NCI-H226 (cell line): ENCODE measurements at places on chromosomes 5 and 9.
A peak's percentile ranks its signal among the peaks of the same experiment; 100 is the strongest.

GRCh38 chr5:77774981-77775789 is 954 bp downstream of the TBCA start:
- DNase-seq: no peak

GRCh38 chr9:128124873-128125579 is 2.5 kb downstream of the PTGES2 start:
- DNase-seq: peak; percentile 29

DNA sequence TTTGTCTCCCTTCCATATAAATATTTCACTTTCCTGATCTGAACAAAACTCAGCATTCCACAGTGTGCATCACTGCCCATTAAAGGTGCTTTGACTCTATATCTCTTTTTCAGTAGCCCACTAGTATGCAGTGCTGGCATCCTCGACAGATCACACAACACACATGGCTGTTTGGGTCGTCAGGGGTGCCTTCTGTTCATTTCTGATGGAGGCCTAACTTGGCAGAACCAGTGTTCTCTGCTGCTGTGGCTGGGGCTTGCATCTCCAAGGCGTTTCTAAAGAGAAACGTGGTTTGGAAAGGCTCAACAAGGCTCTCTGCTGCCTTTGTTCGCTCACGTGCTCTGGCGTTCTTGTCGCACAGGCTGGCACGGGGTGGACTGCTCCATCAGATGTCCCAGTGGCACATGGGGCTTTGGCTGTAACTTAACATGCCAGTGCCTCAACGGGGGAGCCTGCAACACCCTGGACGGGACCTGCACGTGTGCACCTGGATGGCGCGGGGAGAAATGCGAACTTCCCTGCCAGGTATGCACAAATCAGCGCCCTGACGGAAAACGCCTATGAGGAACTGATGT is 97.7 kb upstream of the PRRC1 start:
- no peak for DNase-seq

GRCh38 chr9:118595719-118596305 is 773.4 kb downstream of the BRINP1 start:
- DNase-seq: peak; percentile 61

- DNase-seq: no peak
Measured at GRCh38 chr9:69731348-69731747, 28.5 kb downstream of the PTAR1 start.

GRCh38 chr5:16854351-16854750 is 81.7 kb downstream of the MYO10 start:
- DNase-seq: no peak

- DNase-seq: peak; percentile 80
Measured at GRCh38 chr5:90792725-90793124, 234.1 kb downstream of the ADGRV1 start.

DNA sequence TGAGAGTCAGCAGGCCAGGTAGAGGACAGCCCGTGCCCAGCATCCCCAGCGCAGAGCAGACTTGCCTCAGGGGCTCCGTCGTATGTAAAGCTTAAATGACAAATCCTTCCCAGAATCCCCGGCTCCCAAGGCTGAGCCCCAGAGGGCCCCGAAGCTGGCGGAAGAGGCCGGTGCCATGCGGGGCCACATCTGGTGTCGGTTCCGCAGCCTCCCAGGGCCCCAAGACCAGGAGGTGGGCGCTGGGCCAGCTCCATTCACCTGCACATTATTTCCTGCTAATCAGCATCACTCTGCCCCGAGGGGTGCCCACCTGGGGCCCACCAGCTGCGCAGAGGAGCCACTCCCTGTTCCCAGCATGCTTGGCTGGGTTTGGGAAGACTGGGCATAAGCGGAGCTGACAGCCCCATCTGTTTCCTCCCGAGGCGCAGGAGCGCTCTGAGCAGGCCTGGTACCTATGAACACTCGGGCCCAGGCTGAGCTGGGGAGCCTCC is 124.0 kb upstream of the PPP1R26 start:
- no peak for DNase-seq

- DNase-seq: no peak
Measured at GRCh38 chr5:124892185-124892848, 145.9 kb upstream of the ZNF608 start.

- DNase-seq: no peak
Measured at GRCh38 chr5:178489271-178489976, 100.8 kb downstream of the COL23A1 start.

DNA sequence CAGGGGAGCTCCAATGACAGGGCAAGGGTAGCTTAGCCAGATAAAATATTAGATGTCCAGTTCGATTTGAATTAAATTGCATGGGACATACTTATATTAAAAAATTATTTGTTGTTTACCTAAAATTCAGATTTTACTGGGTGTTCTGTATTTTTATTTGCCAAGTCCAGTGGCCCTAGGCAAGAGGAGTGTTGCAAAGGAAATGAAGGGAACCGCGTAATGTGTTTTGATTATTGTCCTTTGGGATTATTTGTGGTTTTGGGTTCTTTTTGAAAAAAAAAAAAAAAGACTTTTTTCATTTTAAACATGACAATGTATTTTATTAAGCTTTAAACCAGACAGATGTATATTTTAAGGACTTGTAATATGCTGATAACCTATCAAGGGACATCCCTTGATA is 179.3 kb downstream of the C9orf152 start:
- no peak for DNase-seq

- DNase-seq: no peak
Measured at GRCh38 chr5:179371681-179372680, 26.7 kb upstream of the ADAMTS2 start.

DNA sequence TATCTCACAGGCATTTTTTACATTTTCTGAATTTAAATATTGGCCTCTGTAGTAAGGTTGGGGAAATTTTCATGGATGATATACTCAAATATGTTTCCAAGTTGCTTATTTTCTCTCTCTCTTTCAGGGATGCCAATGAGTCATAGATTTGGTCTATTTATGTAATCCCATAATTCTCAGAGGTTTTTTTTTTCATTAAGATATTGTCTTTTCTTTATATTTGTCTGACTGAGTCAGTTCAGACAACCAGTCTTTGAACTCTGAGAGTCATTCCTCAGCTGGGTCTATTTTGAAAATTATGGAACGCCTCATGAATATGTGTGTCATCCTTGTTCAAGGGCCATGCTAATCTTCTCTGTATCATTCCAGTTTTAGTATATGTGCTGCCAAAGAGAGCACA is 223.2 kb downstream of the PCSK1 start:
- peak; percentile 57 for DNase-seq

- peak; percentile 26 for DNase-seq
Measured at GRCh38 chr9:131651599-131651998, 88.3 kb downstream of the RAPGEF1 start.

DNA sequence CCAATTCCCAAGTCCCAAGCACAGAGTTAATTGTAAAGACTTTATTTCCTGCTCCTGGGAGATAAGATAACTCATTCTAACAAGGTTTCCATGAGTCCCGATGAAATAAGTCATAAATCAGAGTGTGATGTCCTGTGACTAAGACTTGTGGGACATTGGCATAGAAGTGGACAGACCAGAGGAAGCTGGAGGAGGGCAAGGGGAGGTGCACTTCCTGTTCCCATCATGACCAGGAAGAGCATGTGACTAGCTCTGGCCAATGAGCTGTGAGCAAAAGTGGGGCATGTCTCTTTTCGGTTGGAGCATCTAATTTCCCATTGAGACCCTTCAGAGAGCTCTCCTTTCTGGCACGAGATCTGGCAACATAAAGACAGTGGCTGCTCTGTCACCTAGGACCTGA is 100.4 kb downstream of the ZNF354C start:
- no peak for DNase-seq

GRCh38 chr9:37944671-37945481 is 40.9 kb upstream of the SLC25A51 start:
- peak; percentile 92 for DNase-seq

GRCh38 chr5:134124289-134125038 is 10.0 kb downstream of the TCF7 start:
- peak; percentile 87 for DNase-seq

DNA sequence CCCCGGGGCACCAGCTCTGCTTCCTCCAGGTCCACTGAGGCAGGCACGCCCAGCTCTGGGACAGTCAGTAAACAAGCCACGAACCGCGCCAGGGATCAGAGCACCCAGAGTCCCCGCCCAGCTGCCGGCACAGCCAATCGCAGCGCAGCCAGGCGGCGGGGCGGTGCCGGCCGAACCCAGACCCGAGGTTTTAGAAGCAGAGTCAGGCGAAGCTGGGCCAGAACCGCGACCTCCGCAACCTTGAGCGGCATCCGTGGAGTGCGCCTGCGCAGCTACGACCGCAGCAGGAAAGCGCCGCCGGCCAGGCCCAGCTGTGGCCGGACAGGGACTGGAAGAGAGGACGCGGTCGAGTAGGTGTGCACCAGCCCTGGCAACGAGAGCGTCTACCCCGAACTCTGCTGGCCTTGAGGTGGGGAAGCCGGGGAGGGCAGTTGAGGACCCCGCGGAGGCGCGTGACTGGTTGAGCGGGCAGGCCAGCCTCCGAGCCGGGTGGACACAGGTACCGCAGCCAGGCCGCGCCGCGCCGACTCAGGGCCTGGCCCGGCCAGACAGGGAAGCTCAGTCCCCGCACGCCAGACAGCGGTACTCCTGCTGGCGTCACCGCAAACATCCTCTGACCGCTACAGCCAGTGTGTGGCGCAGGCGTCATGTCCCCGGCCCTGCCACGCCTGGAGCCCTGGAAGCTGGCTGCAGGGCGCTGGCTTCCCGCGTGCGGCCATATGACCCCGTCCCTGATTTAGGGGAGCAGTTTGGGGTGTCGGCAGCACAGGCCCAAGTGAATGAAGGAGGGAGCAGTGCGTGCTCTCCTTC is at the start of gene CTSL:
Gene CTSL (plus strand): TSS at position 220 of the 810 bp plus-strand sequence. CDS start 1,485 bp downstream, outside the sequence.
- DNase-seq: peak; percentile 84

DNA sequence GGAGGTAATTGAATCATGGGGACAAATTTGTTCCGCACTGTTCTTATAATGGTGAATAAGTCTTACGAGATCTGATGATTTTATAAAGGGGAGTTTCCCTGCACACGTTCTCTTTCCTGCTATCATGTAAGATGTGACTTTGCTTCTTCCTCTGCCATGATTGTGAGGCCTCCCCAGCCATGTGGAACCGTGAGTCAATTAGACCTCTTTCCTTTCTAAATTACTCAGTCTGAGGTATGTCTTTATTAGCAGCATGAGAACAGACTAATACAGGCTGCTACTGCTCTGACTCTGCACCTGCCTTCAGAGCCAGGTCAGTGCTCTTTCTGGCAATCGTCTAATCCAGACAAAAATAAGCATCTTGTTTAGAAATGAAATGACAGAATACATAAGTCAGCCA is 479.2 kb upstream of the TUSC1 start:
- no peak for DNase-seq

DNA sequence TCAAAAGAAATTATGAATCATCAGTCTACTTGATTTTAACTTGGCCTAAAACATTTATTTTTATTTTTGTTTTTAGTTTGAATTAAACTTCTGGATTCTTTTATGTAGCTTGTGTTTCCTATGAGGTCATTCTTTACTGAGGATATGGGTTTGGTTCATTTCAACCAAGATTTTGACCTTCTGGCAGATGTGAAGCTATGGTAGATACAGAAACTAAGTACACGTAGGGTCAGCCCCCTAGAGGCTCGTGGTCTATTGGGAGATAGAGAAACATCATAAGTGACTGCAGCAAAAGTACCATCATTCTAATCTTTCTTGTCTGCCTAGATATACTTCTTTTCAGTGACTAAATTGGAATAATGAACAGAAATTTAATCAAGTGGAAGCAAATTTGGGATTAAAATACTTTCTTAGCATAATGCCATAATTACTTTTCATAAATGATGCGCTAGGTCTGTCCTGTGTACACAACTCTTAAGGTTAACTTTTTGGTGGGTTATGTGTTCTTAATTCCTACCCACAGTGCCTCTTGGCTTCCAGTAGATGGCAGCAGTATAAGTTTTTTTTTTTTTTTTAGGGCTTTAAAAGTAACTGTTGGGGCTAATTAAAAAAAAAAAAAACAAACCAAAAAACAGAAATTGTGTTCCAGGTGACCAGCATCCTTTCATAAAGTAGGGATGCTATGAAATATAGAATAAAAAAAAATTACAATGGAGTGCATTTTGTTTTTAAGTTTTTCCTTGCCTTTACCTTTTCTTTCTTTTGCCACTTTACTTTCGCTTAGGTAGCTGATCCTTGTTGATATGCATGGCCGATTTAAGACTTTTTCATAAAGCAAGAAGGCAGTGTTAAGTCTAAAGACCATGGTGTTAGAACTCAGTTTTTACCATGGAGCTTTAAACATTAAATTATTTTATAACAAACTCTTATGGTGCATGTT is 49.9 kb downstream of the LRRTM2 start:
- peak; percentile 41 for DNase-seq

GRCh38 chr5:88833371-88834130 is 49.4 kb downstream of the MEF2C start:
- DNase-seq: no peak

DNA sequence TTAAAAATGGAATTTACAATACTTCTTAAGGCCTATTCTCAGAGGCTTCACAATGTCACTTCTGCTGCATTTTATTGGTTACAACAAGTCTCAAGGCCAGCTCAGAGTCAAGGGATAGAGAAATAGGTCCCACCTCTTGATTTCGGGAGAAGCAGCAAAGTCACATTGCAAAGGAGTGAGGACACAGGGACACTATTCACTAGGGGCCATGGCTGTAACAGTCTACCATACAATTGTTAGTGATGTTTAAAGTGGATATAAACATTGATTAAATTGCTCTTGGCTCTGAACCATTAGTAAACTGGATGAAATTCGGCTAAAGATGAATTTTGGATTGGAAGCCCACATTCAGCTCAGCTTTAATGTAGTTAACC is 21.7 kb upstream of the CMBL start:
- no peak for DNase-seq

DNA sequence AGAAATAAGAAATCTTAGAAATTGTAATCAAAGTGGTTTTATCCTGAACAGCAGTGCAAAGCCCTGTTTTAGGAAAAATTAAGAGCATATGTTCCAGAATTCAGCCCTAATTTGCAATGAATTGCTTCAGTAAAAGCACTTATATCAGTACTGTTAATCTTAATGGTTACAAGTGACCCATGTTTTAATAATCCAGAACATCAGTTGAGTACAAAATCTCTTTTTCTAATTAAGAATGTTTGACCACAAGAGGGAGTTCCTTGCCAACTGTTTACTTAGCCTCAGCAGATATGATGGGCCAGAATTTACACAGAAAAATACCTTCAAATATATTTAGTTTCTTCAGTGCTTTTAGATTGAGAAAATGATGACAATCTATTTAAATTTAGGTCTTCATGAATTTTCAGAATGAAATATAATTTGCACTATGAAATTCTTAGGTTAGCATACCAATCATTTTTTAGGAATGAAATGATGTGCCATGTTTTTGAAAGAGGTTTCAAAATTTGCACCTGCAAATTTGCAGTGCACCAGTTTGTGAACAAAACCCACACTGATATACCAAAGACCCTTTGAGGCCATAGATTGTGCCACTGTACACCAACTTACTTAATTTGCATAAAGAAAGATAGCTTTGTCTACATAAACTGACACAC is 926.3 kb upstream of the ARRDC3 start:
- DNase-seq: no peak

DNA sequence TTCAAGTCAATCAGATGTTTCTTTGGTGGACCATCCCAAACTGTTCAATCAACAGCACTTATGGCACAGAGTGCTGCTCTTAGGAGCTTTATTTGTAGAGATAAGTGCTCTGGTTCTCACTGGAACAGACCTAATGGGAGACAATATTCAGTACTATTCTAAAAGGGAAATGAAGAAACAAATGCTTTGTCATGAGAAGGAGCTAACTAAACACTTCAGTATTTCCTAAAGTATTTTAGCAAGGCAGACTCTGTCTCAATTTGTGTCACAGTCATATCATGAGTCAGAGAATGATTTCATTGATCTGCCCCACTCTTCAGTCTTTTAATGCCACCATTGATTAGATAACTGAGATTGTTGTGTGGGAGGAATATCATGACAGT is 175.3 kb downstream of the SLF1 start:
- no peak for DNase-seq
